ENCODE measurements at places on chromosomes 2 and 18. TPM values are rescaled to one million over a fixed set of nuclear protein-coding genes. Genes with fewer than 3 reads are reported as not detected.

Gene ALLC
- total RNA-seq = not detected

Gene LOXHD1
- total RNA-seq = not detected

DNA sequence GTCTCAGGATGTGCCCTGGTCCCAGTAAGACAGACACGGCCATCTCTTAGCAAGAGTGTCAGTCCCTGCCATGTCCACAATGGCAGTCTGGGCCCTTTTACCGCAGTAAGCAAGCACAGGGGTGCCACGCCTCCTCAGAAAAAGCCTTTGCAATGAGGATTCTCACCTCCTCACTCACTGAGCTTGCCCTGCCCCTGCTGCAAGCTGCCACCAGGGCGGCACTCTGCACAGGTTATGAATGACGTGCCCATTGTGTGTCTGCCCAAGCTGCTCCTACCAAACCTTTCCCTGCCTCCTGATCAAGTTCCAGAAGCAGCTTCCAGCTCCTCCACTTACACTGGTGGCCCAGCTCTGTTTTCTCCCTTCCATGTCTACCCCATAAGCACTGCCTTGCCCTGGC is 23.3 kb downstream of the ERCC3 start:
- no peaks in the 10 kb centered on the region for H3K27me3 ChIP-seq
- no peak overlapping the region for H3K27ac ChIP-seq
- no peak overlapping the region for H3K4me3 ChIP-seq
- peaks cover 8% of the 10 kb centered on the region for H3K36me3 ChIP-seq
- H3K4me1 ChIP-seq = no peaks in the 10 kb centered on the region

DNA sequence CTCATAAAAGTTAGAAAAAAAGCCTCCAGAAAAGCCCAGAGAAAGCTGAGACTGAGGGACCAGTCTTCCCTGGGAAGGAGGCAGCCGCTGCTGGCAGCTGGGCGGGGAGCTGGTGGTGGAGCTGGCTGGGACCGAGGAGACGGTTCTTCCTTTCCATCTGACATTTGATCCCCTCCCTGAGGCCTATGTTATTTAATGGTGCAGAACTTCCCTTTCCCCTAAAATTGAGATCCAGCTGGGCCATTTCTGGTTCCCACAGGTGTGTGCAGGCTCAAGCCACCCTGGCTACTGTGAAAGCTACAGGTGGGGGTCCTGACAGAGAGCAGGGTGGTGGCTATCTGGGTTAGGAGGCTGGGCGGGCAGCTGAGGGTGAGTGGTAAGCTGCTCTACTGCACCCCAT is 81.5 kb upstream of the FZD7 start:
- no peak overlapping the region for H3K4me3 ChIP-seq
- H3K27me3 ChIP-seq = no peaks in the 10 kb centered on the region
- H3K36me3 ChIP-seq = no peaks in the 10 kb centered on the region
- H3K27ac ChIP-seq = no peak overlapping the region

GRCh38 chr2:164960159-164960558 is 4.8 kb upstream of the SLC38A11 start:
- no peak for DNase-seq
- no peak overlapping the region for H3K27ac ChIP-seq
- H3K27me3 ChIP-seq = no peaks in the 10 kb centered on the region
- H3K4me3 ChIP-seq = no peak overlapping the region
- H3K36me3 ChIP-seq = no peaks in the 10 kb centered on the region

DNA sequence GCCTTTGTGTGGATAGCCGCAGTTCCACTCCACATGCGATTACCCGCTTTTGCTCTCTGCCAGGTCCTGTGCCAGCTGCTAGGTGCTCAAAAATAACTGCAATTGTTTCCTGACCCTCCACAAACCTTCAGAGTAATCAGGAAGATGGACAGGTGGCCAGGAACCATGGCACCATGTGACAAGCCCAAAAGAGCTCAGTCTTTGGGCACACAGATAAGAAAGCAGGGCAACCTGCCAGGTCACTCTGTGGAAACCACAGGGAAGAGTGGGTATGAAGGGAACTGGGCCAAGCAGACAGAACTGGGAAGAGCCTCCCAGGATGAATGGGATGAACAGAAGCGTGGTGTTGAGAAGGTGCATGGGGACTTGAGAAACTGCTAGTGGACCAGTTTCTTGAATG is 79.4 kb upstream of the AGAP1 start:
- H3K4me1 ChIP-seq = no peaks in the 10 kb centered on the region
- no peaks in the 10 kb centered on the region for H3K36me3 ChIP-seq
- no peak overlapping the region for H3K27ac ChIP-seq
- DNase-seq = no peak

DNA sequence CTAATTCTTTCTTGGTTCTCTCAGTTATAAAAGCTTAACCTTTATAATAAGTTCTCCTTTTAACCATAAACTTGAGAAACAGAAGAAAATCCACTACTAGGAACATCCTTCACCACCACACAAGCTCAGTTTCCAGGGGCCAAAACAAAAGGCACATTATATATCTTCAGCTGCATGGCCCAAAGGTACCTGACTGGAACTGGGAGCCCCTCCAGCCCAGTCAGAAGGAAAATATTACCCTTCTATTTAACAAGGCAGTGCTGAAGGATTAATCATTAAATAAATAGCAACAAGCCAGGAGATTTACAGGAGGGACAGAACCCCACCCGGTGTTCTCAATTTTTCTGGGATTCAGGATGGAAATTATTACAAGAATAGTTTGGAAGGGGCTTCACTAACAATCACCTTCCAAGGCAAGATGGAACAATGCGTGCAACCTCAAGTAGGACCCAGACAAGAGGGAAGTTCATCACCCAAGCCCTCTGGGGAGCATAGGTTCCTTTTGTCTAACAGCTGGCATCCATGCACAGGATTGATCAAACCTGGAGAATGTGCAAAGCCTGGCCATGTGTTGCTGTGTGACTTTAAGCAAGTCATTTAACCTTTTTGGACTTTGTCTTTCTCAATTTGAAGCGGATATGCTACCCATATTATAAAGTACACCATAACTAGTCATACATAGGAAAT is 159.6 kb upstream of the SETBP1 start:
- H3K4me3 ChIP-seq = no peak overlapping the region
- H3K36me3 ChIP-seq = no peaks in the 10 kb centered on the region
- no peak overlapping the region for H3K27ac ChIP-seq

DNA sequence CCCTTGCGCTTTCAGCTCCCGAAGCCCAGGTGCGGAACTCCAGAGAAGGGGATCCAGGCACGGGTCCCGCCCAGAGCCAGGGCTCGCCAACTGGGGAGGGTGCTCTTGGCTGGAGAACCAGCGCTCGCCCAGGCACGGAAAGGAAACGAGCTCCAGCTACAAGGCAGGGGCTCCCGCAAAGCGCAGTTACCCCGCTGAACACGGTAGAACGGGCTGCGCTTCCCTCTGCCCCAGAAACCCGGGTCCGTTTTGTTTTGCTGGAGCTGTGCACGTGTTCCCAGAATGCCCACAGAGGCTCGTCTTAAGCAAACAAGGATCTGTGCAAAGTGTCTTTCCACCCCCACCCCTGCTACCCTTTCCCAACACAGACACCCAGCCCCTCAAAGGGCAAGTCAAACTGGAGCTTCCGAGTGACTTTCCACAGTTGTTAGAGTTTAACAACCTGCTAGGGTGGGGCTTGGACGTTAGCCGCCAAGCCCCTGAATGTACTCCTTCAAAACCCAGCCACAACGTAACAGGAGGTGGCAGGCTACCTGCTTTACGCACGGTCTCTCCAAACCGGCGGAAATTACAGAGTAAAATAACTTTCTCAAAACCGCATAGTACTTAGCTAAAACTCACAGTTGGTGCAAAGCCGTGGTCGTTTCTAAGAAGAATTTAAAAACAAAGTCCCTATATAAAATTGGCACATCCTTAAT is 775 bp downstream of the RNF125 start:
- H3K27me3 ChIP-seq = no peaks in the 10 kb centered on the region
- peak overlapping the region; percentile 67 for H3K4me3 ChIP-seq
- no peaks in the 10 kb centered on the region for H3K36me3 ChIP-seq

- H3K36me3 ChIP-seq = no peaks in the 10 kb centered on the region
- H3K4me3 ChIP-seq = no peak overlapping the region
- peak; percentile 58 for DNase-seq
- peak overlapping the region; percentile 88 for H3K27ac ChIP-seq
- peaks cover 92% of the 10 kb centered on the region for H3K4me1 ChIP-seq
- no peaks in the 10 kb centered on the region for H3K27me3 ChIP-seq
These were observed 41.9 kb downstream of the ZNF516 start for GRCh38 chr18:76453057-76453561.

Data from vagina (tissue), 2 donors.